ENCODE measurements at places on chromosomes 7 and 10. TPM values are rescaled to one million over a fixed set of nuclear protein-coding genes. Genes with fewer than 3 reads are reported as not detected.

Gene NPY
- not detected for total RNA-seq

Gene PON3
- total RNA-seq, result not detected

Gene ETV1
- 23.7 TPM for total RNA-seq

DNA sequence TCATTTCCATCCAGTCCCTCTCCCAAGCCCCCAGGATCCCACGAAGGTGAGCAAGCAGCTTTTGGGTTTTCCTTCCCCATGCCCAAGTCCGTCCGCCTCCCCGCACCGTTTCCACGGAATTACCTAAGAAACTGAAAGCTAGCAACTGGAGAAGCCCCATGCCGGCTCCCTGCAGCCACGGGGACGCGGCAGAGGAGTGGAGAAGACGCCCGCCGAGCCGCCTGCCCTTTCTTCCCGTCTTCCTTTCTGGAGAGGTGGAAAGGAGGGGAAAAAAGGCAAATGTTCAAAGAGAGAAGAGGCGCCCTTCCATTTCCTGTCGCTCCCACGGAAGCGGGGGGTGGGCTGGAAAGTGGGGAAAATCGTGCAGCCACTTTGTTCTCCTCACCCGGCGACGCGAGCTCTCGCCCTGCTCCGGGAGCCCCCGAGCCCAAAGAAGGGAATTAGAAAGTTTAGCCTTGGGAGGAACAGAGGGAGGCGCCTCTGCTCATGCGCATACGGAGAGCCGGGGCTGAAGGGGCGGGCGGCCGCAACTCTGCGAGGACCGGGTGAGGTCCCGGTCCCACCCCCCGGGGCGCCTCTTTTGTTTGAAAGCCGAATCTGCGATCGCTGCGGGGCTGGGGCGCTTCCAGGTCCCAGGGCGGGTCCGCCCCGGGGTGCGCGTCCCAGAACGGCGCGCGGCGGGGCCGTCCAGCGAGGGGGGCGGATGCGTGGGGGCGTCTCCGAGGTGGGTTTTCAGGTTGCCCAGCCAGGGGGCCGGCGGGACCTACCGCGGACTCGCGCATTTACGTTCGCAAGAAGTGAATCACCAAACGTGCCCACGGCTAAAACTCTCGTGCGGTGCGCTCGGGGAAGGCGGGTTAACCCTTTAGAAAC, at the start of gene LAMB1:
LAMB1 (minus strand) TSS at position 436 of the 873 bp plus-strand sequence; CDS start at position 160, 276 bp downstream.
- DNase-seq, result peak; percentile 88

DNA sequence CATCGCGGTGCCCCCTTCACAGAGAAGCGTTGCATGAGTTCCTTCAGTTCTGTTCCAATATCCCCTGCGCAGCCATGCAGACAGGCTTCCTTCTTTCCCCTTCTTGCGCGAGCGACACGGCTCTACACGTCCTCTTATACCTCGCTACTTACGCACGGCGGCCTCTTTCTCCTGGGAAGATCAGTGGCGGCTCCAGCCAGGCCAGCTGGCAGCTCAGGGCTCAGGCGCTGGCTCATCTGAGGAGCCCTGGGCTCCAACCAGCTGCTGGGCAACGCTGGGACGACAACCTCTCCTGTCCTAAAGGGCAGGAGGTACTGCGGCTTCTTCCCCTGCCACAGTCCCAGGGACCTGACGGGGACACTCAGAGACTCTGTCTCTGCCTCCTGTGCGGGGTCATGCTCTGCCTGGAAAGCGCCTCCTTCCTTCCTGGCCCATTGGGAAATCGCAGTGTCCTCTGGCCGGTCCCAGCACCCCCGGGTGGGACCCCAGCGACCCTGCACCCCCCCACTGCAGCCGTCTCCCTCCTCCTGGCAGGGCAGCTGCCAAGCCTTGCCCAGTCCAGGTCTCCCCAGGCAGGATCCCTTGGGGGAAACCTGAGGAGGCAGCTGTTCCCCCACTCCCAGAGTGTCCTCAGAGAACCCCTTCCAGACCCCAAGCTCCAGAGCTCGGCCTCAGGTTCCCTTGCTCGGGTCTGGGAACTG, 5.0 kb upstream of the FAM20C start:
- peak; percentile 50 for DNase-seq

- peak; percentile 39 for DNase-seq
These were observed 2.4 kb upstream of the UBE3C start for GRCh38 chr7:157136372-157136771.

DNA sequence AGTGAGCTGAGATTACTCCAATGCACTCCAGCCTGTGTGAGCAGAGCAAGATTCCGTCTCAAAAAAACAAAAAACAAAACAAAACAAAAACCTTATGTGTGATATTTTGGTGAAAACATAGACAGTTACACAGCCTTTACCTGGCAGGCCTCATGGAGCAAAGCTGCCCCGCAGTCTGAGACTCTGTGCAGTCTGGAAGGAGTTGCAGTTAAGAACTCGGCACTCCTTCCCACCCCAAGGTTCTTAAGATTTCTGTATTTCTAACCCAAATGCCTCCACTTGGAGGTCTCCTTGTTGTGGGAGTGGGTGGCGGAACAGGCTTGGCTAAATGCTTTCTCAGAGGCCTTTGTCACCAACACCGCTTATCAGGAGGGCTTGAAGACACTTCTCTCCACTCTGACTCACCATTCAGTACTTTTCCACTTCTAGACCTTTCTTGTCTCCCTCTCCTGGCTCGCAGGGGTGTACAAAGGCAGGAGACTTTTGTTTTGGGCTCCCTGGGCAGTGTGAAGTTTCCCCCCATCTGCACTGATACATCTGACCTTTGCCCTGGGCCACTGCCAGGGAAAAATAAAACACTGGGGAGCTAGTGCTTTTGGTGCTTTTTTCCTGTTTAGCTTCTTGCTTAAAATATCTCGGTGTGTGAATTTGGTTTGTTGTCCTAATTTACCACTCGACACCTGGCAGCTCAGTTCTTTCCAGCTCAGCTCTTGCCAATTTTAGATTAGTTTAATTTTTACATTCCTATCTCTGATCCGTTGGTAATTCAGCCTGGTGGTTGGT, 51.3 kb upstream of the MAGI2 start:
- DNase-seq, result peak; percentile 56
